ENCODE measurements at places on chromosomes 5 and 9.

DNA sequence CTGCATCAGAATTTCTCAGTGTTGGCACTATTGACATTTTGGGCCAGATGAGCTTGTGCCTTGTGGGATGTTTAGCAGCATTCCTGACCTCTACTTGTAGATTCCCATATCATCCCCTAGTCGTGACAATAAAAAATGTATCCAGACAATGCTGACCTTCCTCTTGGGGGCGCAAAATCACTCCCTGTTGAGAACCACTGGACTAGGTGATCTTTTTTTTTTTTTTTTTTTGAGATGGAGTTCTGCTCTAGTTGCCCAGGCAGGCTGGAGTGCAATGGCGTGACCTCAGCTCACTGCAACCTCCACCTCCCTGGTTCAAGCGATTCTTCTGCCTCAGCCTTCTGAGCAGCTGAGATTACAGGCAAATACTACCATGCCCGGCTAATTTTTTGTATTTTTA is 22.6 kb downstream of the STXBP1 start:
- no peak for DNase-seq

DNA sequence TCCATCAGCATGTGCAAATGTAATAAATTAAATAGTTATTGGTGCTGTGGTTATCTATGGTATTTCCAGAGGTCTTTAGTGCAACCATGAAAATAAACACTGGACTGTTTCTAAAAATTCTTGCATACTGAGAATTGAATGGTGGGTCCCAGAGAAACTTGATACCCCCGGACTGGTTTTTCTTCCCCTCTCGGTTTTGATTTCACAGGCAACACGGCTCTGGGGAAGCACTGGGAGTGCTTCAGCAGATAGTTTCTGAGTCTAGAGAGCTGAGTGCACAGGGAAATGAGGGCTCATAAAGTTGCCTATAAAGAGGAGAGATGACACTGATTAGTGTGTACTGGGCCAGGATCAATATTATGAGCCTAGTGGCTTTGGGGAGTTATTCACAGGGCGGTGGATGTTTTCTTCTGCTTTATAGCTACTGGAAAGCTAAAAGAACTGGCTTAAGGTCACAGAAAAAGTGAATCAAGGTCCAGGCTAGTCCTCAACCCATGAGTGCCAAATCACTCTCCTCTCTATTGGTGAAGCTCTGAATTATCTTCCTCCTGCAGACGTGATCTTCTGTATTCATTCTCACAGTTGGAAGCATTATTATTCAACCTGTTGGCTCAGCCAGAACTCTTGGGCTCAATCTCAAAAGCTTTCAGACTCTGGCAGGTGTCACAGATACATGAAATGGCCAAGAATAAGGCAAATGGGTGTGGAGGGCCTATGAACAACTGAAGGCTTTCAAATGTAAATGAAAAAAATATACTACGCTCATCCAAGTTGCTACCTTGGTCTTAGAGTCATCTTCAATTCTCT is 170.2 kb upstream of the HMHB1 start:
- DNase-seq = peak; percentile 44

DNA sequence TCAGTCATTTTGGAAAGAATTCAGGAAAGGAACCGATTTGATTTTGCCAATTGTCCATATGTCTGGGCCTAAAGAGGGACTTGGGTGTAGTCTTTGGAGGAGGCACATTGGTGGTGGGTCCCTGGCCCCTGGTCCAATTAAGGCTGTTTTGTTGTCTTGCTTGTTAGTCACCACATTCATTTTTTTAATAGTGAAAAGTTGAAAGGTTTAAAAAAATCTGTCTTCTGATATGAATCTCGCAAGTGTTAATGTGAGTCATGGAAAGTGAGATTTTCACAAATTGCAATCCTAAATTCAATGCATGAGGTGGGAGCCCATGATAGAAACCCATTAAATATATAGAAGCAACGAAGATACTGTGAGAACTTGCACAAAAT is 165.9 kb upstream of the OTULINL start:
- DNase-seq = no peak

DNA sequence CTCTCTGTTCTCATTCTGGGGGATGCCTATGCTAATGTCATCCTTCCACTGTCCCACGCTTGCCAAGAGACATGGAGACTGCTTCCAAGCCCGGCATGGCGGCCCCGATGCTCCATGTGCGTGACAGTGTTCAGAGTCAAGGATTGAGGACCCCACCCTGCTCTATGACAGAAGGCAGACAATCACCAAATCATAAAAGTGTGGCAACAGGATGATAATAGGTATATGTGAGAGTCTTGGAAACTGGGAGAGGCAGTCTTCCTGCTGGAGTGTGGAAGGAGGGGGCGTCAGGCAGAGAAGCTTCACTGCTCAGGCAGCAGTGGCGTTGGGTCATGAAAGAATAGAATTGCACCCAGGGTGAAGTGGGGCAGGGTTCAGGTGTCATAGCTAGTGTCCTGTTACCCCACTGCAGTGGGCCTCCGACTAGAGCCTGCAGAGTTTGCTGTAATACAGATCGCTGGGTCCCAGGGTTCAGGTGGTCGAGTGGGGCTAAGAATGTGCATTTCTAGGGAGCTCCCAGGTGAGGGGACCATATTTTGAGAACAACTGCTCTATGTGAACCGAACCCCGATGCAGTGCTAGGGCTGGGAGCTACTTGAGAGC is 12.5 kb upstream of the GADD45G start:
- DNase-seq = no peak

DNA sequence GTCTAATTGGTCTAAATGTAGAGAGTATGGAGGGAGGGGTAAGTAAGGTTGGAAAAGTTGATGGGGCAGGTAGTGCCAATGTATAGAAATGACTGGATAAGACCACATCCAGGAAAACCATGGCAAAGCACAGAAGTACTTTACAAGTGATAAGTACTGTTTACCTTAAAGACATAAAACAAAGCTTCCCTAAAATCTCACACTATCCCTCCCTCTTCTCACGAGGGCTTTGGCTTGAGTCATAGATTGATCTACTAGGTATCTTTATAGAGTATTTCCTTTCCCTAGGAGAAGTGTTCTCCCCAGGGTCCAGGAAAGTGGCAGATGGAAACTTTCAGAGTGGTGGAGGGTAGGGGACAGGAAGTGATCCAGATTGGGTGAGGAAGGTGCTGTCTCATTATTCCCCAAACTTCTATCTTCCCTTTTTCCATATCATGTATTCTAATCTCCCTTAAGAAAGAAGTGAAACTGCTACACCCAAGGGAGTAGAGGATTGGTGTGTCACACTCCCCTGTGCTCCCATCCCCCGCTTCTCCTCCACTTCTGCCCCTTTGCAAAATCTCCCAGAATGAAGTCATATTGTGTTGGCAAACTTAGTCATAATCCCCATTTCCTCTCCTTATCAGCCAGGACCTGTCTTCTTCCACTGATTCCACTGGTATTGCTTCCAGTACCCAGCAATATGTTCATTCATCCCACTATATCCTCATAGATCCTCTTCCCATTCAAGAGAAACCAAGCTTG is 14.6 kb downstream of the IL33 start:
- DNase-seq = no peak

DNA sequence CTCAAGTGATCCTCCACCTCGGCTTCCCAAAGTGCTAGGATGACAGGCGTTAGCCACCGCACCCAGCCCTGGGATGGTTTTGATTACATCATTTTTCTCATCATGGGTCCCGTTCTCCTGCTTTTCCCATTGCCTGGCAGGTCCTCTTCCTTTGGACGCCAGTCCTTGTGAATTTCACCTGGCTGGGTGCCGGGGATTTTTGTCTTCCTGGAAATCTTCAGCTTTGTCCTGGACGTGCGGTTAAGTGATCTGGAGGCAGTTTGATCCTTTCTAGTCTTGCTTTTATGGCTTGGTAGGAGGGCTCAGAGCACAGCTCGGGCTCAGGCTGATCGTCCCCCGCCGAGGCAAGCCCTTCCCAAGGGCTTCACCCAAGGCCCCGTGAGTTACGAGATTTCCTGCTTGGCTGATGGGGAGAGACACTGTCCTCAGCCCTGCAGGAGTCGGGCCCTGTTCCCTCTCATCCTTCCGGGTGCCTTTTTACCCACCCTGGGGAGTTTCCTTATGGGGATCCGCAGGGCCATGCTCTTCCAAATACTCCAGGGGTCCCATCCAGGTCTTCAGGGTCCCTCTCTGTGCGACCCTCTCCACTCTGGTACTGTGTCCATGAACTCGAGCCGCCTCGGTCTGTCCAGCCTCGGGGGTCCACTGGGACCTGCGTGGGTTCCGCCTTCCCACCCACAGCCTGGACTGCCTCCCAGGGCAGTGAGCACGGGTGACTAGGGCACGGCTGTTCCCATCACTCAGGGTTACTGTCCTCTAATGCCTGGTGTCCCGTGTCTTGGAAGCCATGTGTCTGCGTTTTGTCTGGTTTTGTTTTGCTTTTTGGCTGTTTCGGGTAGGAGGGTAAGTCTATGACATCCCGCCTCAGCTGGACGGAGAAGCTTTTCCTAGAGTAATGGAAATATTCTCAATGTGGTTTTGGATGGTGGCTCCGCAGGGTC is 22.3 kb upstream of the EGFL7 start:
- DNase-seq = no peak
